ENCODE measurements at places on chromosomes 11 and 22. TPM values are rescaled to one million over a fixed set of nuclear protein-coding genes. Genes with fewer than 3 reads are reported as not detected.

The MAPK8IP1 gene
- 2.1 TPM for total RNA-seq

The PTPRCAP gene
- total RNA-seq: 212 TPM

The FOLR1 gene
- not detected for total RNA-seq

The KRTAP5-1 gene
- not detected for total RNA-seq

The TBX10 gene
- not detected for total RNA-seq

The MUC5B gene
- not detected for total RNA-seq

The RHOG gene
- 78.4 TPM for total RNA-seq

The DDIAS gene
- 2.5 TPM for total RNA-seq

The CARD10 gene
- total RNA-seq: 1.4 TPM

The GRM5 gene
- total RNA-seq: not detected

All from naive thymus-derived CD8-positive, alpha-beta T cell (primary cell).